NCI-H1092 (cell line): ENCODE measurements at places on chromosomes 4 and X.

DNA sequence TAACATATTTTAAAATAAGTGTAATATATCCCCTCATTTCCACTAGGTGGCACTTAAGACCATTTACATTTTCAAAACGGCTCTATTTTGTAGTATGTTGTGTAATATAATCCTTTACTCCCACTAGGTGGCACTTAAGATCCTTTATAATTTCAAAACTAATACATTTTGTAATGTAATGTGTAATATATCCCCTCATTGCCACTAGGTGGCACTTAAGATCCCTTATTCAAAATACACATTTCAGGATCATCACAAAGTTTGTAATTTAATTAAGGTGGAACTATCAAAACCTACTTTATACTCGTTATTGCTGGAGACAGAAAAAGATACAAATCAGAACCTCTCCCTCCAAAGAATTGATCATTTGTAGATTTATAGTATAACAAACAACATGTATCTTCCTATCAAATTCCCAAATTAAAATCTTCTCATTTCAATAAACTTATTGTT, 132.5 kb downstream of the ARHGAP6 start:
- peak; percentile 82 for DNase-seq

DNA sequence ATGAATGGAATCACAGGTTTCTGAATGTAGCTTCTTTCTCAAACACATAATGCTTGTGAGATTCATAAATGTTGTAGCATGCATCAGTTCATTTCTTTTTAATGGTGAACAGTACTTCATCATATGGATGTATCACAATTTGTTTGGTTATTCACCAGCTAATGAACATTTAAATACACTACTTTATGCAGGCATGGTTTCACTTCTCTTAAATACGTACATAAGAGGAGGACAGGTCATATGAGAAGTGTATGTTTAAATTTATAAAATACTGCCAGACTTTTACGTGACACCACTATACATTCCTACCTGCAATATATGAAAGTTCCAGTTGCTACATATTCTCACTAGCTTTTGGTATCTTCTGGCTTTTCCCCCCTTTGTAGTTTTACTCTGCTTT, 65.4 kb downstream of the ANKRD17 start:
- no peak for DNase-seq

DNA sequence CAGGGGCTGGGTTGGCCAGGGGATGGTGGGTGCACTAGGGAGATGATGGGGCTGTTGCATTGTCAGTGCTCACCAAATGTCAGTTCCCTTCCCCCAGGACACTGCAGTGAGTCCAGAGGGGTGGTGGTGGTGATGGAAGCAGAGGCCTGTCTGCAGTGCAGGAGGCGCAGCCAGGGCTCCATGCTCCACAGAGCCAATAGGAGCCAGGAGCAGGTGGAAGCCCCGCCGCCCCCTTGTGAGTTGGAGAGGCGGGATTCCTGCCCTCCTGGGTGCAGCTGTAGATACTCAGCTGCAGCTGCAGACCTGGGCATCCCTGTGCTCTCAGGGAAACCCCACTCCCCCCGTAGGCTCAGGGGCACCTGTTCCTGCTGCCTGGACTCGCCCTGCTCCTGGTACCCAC, 284.7 kb downstream of the EVC2 start:
- no peak for DNase-seq

GRCh38 chrX:97605271-97605670, 721.6 kb downstream of the RPA4 start:
- DNase-seq = no peak

DNA sequence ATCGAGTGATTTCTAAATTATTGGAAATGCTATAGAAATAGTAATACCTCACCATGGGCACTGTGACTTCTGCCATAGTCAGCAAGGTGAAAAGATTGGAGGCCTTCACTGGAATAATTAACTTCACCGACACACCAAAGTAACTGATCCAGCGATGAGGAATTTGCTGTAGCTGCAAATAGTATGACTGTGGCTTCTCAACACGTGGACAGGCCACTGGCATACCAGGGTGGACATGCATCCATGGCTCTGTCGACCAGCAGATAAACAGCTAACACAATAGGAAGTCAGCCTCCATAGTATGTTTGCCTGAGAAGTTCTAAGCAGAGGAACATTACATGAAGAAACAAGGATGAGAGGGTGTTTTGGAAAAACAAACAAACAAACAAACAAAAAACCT, 10.9 kb upstream of the FAT4 start:
- DNase-seq = no peak

DNA sequence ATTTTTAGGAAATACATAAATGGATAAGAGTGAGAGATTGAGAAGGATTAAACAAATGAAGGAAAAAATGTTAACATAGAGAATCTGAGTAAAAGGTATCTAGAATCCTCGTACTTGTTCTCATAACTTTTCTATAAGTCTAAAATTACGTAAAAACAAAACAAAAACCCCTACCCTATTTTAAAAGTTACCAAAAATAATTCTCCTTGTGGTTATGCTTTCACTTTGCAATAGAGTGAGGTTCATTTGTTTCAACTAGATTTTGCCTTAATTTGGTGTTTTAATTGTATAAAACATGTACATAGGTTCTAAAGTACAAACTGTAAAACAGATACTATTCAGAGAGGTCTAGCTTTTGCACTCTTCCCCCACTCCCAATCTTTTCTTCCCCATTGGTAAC, 3.8 kb upstream of the GPR34 start:
- no peak for DNase-seq

DNA sequence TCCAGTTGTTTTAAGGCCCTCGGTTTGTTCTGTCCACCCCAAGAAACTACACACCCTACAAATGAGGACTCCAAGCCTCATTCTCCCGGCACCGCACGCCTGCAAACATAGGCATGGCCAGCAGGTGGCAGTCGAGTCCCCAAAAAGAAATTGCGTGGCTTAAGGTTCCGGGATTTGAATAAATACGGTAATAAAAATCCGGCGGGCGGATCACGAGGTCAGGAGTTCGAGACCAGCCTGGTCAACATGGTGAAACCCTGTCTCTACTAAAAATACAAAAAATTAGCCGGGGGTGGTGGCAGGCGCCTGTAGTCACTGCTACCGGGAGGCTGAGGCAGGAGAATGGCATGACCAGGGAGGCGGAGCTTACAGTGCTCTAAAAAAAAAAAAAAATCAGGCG, 21.8 kb upstream of the CSF2RA start:
- peak; percentile 13 for DNase-seq

- DNase-seq = no peak
Measured at GRCh38 chr4:3636646-3637320, 104.6 kb upstream of the LRPAP1 start.

- DNase-seq = no peak
Measured at GRCh38 chrX:17056868-17057608, 110.6 kb downstream of the REPS2 start.

- DNase-seq = no peak
Measured at GRCh38 chr4:118711052-118711451, 25.9 kb downstream of the METTL14 start.

- DNase-seq = no peak
Measured at GRCh38 chr4:4427121-4427870, 40.4 kb downstream of the NSG1 start.

DNA sequence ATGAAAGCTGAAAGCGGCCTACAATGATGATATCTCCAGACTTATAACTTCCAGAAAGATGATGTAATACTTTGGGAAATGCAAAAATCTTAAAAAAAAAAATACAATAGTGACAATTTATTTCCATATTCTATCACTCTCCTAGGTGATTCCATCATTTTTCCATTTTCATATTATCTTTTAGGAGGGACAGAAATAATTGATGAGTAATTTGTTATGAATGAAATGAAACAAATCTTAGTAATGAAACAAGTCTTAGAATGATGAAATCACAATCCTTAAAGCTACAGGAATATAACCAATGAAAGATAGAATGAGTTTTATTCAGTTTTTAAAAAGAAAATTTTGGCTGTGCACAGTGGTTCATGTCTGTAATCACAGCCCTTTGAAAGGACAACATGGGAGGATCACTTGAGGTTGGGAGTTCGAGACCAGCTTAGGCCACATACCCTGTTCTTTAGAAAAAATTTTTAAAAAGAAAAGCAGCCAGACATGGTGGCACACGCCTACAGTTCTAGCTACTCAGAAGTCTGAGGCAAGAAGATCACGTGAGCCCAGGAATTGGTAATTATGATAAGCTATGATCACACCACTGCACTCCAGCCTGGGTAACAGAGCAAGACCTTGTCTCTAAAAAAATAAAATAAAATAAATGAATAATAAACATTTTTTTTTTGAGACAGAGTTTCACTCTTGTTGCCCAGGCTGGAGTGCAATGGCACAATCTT, 21.7 kb downstream of the CLOCK start:
- no peak for DNase-seq

- DNase-seq = no peak
Measured at GRCh38 chr4:140042634-140043033, 111.3 kb downstream of the MAML3 start.

- DNase-seq = no peak
Measured at GRCh38 chrX:11941571-11941970, 183.5 kb downstream of the MSL3 start.

- no peak for DNase-seq
Measured at GRCh38 chr4:47838445-47838844, 578 bp upstream of the CORIN start.

- no peak for DNase-seq
Measured at GRCh38 chrX:134645936-134646543, 12.2 kb downstream of the PLAC1 start.

DNA sequence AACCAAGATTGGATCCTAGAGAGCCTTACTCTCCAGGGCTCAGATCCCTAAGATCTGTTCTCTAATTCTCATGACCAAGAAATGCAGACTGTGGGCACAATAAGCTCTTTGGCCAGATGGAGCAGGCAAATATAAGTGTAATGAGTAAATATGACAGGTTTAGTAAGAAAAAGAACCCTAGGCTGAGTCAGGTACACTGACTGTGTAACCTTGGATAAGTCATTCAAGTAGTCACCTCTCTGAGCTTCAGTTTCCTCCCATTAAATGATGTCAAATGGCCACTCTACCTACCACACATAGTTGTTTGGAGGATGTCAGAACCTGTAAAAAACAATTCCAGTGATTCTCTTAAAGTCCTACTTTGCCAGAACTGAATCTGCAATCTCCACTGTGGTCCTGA, 8.3 kb upstream of the EDA start:
- DNase-seq = no peak

- no peak for DNase-seq
Measured at GRCh38 chr4:57109411-57109846, 756 bp downstream of the IGFBP7 start.
